ENCODE measurements at places on chromosomes 2 and 18.

GRCh38 chr18:62379051-62379450, 53.9 kb downstream of the TNFRSF11A start:
- DNase-seq: no peak

DNA sequence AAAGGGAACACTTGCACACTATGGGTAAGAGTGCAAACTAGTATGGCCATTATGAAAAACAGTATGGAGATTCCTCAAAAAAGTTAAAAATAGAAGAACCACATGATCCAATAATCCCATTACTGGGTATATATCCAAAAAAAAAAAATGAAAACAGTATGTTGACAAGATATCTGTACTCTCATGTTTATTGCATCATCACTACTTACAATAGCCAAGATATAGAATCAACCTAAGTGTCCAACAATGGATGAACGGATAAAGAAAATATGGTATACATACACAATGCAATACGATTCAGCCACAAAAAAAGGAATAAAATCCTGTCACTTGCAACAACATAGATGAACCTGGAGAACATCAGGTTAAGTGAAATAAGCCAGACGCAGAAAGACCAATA, 73.3 kb downstream of the LOXHD1 start:
- DNase-seq: no peak

DNA sequence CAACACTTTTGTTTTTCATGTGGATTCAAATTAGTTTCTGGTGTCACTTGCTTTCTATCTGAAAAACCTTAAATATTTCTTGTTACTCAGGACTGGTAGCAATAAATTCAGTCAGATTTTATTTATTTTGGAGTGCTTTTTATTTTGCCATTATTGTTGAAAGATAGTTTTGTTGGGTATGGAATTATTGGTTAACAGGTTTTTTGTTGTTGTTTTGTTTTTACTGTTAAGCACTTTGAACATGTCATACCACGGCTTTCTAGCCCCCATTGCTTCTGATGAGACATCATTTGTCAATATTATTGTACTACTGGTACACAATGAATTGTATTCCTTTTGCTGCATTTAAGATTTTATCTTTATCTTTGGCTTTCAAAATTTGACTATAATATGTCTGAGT, 12.9 kb upstream of the SFT2D3 start:
- DNase-seq: no peak

DNA sequence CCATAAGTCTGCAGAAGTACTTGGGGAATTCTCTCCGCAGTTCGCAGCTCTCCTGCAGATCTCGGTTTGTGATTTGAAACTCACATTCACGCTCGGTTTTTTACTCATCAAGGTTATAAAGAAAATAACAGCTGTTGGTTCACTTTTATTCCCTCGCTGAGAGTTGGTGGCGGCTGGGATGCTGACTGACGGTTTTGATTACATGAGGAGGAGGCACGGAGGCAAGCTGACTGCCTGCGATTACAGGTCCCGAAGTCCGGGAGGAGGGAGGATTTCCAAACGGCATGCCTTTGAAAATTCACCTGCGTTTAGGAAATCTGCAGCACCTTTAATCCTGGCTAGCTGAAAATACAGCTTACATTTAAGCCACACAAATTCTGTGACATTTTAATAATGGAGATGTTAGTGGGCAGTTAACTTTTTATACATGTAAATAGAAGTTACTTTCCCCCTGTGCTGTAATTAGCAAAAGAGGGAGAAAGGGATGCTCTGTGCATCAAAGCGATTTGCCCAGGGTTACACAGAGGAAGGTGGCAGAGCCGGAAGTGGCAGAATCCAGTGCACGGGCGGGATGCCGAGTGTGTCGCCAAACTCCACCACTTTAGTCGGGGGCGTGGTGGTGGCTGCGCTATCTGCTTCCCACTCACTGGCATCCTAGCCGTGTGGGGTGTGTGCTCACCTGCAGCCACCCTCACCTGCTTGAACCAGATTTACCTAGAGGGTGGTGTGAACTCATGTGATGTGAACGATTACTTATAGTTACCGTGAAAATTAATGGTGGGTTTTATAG, 14.7 kb downstream of the AGAP1 start:
- DNase-seq: no peak

GRCh38 chr2:46653539-46653938, 174.2 kb downstream of the TMEM247 start:
- no peak for DNase-seq

- DNase-seq: no peak
Measured at GRCh38 chr18:26635466-26635865, 87.1 kb upstream of the KCTD1 start.

DNA sequence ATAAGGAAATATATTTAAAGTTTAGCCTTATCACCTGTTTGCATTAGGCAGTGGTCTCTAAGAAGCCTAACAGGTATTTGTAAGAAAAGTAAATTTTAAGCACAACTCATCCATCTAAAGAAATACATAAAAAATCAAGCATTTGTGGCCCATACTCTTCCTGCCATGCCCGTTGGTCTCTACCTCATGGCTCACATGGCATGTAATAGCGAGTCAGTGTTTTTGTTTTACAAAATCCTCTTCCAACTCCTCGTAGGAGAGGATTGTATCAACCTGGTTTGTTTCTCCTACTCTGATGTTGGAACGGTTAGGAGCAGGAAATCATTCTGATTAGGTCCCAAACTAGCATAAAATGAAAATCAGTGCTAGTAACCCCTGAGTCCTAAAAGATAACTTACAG, 91.8 kb downstream of the FMNL2 start:
- no peak for DNase-seq

- peak; percentile 3 for DNase-seq
Measured at GRCh38 chr2:199596549-199596948, 138.8 kb upstream of the SATB2 start.

- DNase-seq: no peak
Measured at GRCh38 chr2:209946539-209946938, 55.9 kb upstream of the RPE start.

DNA sequence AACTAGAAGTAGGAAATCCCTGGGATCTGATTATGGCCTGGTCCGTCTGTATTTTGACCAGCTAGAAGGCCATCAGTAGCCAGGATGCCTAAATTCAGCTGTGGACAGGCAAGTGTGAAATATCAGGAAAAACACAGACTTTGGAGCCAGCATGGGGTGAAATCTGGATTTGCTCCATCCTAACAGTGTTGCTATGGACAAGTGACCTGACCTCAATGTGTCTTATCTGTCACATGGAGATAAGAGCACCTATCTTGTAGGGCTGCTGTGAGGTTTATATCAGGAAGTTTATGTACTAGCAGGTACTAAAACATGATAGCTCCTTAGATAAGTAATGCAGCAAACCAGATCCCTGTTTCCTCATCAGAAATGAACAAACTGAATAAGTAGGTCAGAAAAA, 460.4 kb downstream of the STK39 start:
- no peak for DNase-seq

GRCh38 chr2:113173542-113174375, at the start of gene PSD4:
Gene PSD4 (plus strand): TSS chr2:113173971. CDS start chr2:113182457, 8,486 bp downstream.
- no peak for DNase-seq

Measured in NCI-H2081 treated with DMSO at 0.1 percent for 48 hours (cell line).